Small intestine (tissue), 16 donors: ENCODE measurements at places on chromosomes 1 and 21. TPM values are rescaled to one million over a fixed set of nuclear protein-coding genes. Genes with fewer than 3 reads are reported as not detected.

GRCh38 chr1:60458111-60458510, 384.5 kb upstream of the C1orf87 start:
- no peak overlapping the region for H3K27ac ChIP-seq
- no peaks in the 10 kb centered on the region for H3K36me3 ChIP-seq
- no peaks in the 10 kb centered on the region for H3K27me3 ChIP-seq
- no peak overlapping the region for H3K4me3 ChIP-seq

DNA sequence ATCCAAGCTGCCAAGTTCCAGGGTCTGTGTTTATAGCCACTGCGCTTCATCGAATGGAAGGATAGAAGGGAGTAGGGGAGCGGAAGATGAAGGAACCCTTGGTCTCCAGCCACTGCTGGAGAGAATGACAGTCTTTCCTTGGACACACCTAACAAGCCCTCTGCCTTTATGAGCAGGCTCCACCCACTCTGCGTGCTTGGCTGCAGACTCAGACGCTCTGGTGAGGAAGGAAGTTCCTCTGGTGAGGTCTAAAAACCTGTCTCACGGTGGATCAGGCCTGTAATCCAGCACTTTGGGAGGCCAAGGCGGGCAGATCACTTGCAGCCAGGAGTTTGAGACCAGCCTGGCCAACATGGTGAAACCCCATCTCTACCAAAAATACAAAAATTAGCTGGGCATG, 55.4 kb downstream of the MATN1 start:
- DNase-seq = peak; percentile 85
- H3K27me3 ChIP-seq = no peaks in the 10 kb centered on the region
- peaks cover 4% of the 10 kb centered on the region for H3K4me1 ChIP-seq
- H3K36me3 ChIP-seq = no peaks in the 10 kb centered on the region
- peak overlapping the region; percentile 7 for H3K27ac ChIP-seq
- H3K4me3 ChIP-seq = no peak overlapping the region

DCDC2B gene
- not detected for polyA plus RNA-seq

- H3K27me3 ChIP-seq = peaks cover 2% of the 10 kb centered on the region
- H3K4me1 ChIP-seq = peaks cover 12% of the 10 kb centered on the region
- DNase-seq = peak; percentile 59
- H3K4me3 ChIP-seq = no peak overlapping the region
Measured at GRCh38 chr1:156704930-156705320, 458 bp downstream of the CRABP2 start.

AMY1B gene
- not detected for polyA plus RNA-seq

DNA sequence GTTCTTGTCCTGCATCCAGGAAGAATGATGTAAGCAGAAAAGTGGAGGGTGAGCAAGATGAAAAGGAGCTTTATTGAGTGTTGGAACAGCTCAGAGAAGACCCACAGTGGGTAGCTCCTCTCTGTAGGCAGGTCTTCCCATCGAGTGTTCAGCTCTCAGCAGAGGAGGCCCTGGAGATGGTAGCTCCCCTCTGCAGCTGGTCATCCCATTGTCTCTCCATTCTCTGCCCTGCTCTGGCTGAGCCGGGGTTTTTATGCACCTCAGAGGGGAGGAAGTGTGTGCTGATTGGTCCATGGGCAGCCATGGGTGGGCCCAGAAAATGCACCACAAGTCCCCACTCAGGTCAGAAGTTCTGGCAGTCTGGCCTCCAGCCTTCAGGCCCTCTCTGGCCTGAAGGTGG, 713.7 kb downstream of the MATN1 start:
- no peaks in the 10 kb centered on the region for H3K4me1 ChIP-seq
- H3K36me3 ChIP-seq = no peaks in the 10 kb centered on the region
- no peak overlapping the region for H3K4me3 ChIP-seq
- H3K27ac ChIP-seq = no peak overlapping the region
- no peaks in the 10 kb centered on the region for H3K27me3 ChIP-seq

DNA sequence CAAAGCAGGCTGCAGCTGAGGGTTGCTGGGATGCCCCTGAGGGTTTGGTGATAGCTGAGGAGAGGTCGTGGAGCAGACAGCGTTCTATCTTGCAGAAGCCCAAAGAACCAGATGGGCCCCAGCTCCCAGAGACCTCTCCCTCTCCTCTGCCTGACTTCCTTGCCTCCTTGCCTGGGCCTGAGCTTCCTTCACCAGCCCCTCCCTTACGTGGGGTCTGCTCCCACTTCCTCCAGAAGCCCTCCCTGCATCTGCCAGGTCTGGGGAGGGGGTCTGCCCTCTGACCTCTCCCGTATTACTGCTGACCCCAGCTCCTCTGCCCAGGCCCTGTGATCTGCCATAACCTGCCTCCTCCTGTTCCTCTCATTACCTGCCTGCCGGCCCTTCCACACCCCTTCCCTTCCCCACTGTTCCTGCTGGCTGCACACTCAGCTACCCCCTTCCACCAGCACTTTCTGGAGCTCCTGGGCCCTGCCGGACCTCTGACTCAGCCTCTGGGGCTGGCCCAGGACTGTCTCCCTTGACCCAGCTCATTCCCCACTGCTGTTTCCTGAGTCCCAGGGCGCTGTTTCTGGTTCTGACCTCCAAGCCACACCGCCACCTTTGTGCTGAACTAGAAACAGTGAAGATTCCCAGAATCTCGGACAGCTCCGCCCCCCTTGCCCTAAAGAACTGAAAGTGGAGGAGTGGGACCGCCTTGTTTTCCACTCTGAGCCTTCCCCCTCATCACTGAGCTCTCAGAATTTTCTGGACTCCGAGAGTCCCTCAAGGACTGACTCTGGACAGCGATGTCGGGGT, 237.7 kb upstream of the C1orf174 start:
- DNase-seq = no peak
- no peaks in the 10 kb centered on the region for H3K4me1 ChIP-seq
- H3K27me3 ChIP-seq = peaks cover 5% of the 10 kb centered on the region
- no peaks in the 10 kb centered on the region for H3K36me3 ChIP-seq

TBCE gene
- 40.9 TPM for polyA plus RNA-seq

BCAN gene
- polyA plus RNA-seq = not detected

CELA2A gene
- polyA plus RNA-seq = 1.1 TPM

GRCh38 chr1:183891158-183891856, 86.4 kb downstream of the RGL1 start:
- H3K27ac ChIP-seq = no peak overlapping the region
- peaks cover 12% of the 10 kb centered on the region for H3K36me3 ChIP-seq
- peaks cover 2% of the 10 kb centered on the region for H3K4me1 ChIP-seq

GRCh38 chr1:154404984-154405746, at the start of gene IL6R:
IL6R (plus strand) TSS chr1:154405343; CDS start chr1:154405630, 287 bp downstream.
- H3K36me3 ChIP-seq = no peaks in the 10 kb centered on the region
- peak; percentile 93 for DNase-seq
- H3K27me3 ChIP-seq = no peaks in the 10 kb centered on the region
- H3K4me3 ChIP-seq = peak within 1 kb of the TSS; percentile 45

SH2D5 gene
- polyA plus RNA-seq = 0.10 TPM

LIPI gene
- polyA plus RNA-seq = not detected

DNA sequence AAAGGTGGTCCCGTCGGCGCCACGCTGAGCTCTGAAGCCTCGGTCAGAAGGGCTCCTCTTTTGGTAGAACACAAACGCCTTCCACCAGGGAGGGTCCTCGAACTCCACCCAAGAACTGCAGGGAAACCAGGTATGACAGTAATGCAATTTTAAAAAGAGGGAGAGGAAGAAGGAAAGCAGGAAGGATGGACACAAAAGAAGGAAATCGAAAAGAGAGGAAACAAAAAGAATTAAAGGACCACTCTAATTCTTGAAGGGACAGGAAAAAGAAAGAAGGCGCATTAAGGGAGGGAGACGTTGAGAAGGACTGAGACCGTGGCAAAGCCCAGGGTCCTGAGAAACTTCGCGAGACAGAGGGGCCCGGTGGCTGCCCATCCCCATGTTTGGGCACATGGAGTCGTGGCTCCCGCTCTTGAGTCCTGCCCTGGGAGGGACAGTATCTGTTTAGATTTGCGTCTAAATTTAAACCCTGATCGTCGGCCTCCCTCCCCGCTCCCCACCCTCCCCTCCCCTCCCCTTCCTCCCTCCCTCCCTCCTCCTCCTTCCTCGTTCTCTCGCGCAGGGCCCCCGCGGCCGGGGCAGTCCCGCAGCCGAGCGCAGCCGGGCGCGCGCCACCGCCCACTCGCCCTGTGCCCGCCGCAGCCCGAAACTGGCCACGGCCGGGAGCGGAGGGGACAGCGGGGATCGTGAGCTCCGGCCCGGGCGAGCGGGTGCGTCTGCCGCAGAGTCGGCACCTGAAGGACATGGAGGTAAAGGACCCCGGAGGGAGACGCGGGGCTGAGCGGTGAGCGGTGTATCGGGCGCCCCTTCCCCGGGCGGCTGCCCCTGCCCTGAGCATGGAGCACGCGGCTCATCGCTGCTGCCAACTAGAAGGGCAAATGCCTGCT, at the start of gene RCSD1:
TSS of gene RCSD1 (plus strand) at position 552 of the 887 bp plus-strand sequence. CDS start at position 744, 192 bp downstream.
- H3K27ac ChIP-seq = peak within 1 kb of the TSS; percentile 97
- H3K36me3 ChIP-seq = no peaks in the 10 kb centered on the region
- H3K4me3 ChIP-seq = peak within 1 kb of the TSS; percentile 55
- DNase-seq = peak; percentile 40

CHI3L2 gene
- 4.7 TPM for polyA plus RNA-seq

GRCh38 chr1:62090016-62090415, 104.6 kb upstream of the L1TD1 start:
- H3K4me3 ChIP-seq = no peak overlapping the region
- no peak overlapping the region for H3K27ac ChIP-seq
- no peaks in the 10 kb centered on the region for H3K27me3 ChIP-seq
- H3K4me1 ChIP-seq = no peaks in the 10 kb centered on the region
- H3K36me3 ChIP-seq = peaks cover 9% of the 10 kb centered on the region

- H3K27ac ChIP-seq = peak overlapping the region; percentile 32
- DNase-seq = no peak
- peaks cover 2% of the 10 kb centered on the region for H3K36me3 ChIP-seq
Measured at GRCh38 chr1:108595507-108595906, 35.6 kb downstream of the EEIG2 start.

- H3K4me1 ChIP-seq = no peaks in the 10 kb centered on the region
- no peak for DNase-seq
Measured at GRCh38 chr1:51660580-51660979, 43.7 kb downstream of the OSBPL9 start.

CD164L2 gene
- polyA plus RNA-seq = not detected

- H3K4me1 ChIP-seq = peaks cover 9% of the 10 kb centered on the region
- peaks cover 6% of the 10 kb centered on the region for H3K36me3 ChIP-seq
- H3K27ac ChIP-seq = peak within 1 kb of the TSS; percentile 97
- no peak for DNase-seq
Measured at GRCh38 chr1:244835276-244836134, at the start of gene COX20. COX20 (plus strand) TSS chr1:244835658; CDS start chr1:244835715, 57 bp downstream.

DNA sequence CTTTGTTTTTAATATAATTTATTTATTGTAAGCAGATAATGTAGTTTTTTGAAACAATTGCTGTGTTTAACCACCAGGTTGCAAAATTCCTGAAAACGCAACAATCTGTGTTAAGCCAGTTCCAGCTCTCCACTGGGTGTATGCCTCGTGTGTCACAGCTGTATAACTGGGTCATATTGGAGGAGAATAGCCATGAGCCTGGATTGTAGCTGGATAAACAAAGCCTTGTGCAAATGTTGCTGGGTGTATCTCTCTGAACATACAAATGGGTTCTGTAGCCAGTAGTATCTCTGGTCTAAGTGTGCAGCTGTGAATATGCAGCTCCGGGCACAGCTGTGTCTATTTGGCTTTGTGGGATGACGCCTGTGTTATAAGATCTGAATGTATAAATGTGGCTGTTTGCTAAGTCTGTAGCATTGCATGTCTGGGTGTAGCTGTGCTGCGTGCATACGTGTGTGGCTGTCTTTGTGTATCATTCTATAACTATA, 2.8 kb downstream of the TCEA3 start:
- H3K27ac ChIP-seq = peak overlapping the region; percentile 36
- H3K4me3 ChIP-seq = no peak overlapping the region
- H3K36me3 ChIP-seq = peaks cover 14% of the 10 kb centered on the region
- H3K4me1 ChIP-seq = peaks cover 2% of the 10 kb centered on the region
- peak; percentile 57 for DNase-seq

C4BPB gene
- 1.1 TPM for polyA plus RNA-seq

- H3K27ac ChIP-seq = no peak overlapping the region
- H3K36me3 ChIP-seq = no peaks in the 10 kb centered on the region
- no peaks in the 10 kb centered on the region for H3K4me1 ChIP-seq
- H3K27me3 ChIP-seq = no peaks in the 10 kb centered on the region
Measured at GRCh38 chr1:152502496-152503180, 8.0 kb upstream of the LCE5A start.

GRCh38 chr1:65292861-65293593, 16.3 kb upstream of the DNAJC6 start:
- H3K4me1 ChIP-seq = no peaks in the 10 kb centered on the region
- H3K36me3 ChIP-seq = no peaks in the 10 kb centered on the region
- no peaks in the 10 kb centered on the region for H3K27me3 ChIP-seq
- no peak overlapping the region for H3K27ac ChIP-seq
- no peak for DNase-seq

DNA sequence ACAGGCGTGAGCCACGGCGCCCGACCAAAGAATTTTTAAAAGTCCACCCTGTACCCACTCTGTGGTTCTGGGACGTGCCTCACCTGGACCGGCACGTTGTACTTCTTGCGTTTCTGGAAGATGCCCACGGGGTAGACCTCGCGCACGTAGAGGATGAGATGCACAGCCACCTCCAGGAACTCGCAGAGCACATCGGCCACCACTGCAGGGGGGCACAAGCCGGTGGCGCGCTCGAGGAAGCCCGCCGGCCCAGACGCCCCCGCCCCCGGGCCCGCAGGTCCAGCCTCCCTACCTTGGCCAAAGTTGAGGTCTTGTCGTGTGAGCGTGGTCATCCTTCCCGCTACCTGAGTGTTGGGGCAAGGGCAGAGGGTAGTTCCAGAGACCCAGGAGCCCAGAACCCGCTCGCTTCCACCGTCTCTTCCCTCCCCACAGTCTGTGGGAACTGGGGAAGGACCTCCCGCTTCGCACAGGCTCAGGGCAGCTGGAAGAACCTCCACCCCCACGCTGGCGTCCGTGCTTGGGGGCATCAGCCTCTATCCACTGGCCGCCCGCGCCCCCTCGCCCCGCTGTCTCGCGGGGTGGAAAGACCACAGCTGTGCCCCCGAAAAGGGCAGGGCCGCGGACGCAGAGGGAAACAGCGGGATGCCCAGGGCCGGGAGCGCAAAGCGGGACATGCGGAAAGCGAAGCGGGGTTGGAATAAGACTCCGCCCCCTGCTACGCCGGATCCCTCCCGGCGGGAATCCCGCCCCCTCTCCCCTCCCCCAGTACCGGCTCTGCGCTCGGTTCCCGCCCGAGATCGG, 478 bp downstream of the MAD2L2 start:
- DNase-seq = no peak
- H3K4me3 ChIP-seq = peak overlapping the region; percentile 77
- H3K36me3 ChIP-seq = peaks cover 4% of the 10 kb centered on the region
- H3K27me3 ChIP-seq = peaks cover 23% of the 10 kb centered on the region
- H3K4me1 ChIP-seq = no peaks in the 10 kb centered on the region
- no peak overlapping the region for H3K27ac ChIP-seq

- DNase-seq = no peak
- no peaks in the 10 kb centered on the region for H3K4me1 ChIP-seq
- no peak overlapping the region for H3K27ac ChIP-seq
Measured at GRCh38 chr1:188652678-188653077, 1823.9 kb downstream of the PLA2G4A start.
